ENCODE measurements at places on chromosomes 3 and 15.

- no peak for DNase-seq
Measured at GRCh38 chr15:95549168-95549738, 781.2 kb upstream of the NR2F2 start.

GRCh38 chr3:20537234-20537633 lies 351.2 kb upstream of the SGO1 start:
- no peak for DNase-seq

- no peak for DNase-seq
Measured at GRCh38 chr3:19030522-19030839, 117.8 kb upstream of the KCNH8 start.

DNA sequence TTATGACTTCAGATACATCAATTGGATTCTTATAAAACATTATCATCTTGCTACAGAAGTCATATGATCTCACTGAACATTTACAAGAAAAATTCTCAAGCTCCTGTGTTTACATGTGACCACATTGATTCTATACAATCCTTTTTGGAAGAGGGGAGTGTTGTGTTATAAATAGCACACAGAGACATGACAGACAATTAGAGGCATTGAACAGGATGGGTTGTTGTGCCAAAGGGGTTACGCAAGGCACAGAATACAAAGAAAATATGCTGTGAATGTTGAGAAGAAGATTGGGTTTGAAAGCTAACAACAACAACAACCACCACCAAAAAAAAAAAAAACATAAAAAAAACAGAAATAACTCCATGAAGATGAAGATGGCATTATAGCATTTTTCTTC lies 32.5 kb upstream of the TBL1XR1 start:
- DNase-seq: no peak

DNA sequence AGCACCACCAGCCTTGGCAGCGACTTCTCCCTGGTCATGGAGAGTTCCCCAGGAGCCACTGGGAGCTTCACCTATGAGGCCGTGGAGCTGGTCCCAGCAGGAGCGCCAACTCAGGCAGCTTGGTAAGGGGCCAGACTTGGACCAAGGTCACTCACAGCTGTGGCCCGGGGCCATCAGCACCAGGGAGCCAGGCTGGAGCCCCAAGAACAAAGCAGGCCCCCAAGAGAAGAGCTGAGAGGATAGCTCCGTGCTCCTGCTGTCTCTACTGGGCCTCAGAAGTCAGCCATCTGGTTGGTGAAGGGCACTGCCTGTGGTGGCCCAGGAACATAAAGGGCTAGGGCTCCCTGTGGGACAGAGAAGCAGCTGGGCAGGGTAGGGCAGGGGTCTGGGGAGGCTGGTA lies 14.7 kb upstream of the CPNE9 start:
- DNase-seq: no peak

GRCh38 chr3:179398574-179399231 lies 51.2 kb downstream of the MFN1 start:
- DNase-seq: no peak

DNA sequence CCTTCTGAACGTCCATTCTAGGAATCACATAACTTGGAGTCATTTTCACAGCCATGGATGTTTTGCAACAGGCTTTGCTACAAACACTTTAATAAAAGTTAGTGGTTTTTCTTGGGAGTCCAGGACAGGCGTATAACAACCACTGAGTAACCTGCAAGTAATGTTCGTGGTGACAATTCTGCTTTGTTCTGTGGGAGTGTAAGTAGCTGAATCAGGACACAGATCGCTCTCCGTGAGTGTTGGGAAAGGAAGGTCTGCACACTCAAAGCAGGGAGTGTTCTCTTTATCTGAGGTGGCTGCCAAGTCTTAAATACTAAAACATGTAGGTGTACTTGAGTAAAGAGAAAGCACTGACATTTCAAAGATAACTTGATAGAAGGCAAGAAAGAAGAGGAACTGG lies 7.9 kb upstream of the BNC1 start:
- DNase-seq: no peak

Measured in CD4-positive, alpha-beta T cell treated with Interleukin-6 at 100 ng/mL for 8 hours (primary cell).